ENCODE measurements at places on chromosomes 5 and 9.

- no peak for DNase-seq
These were observed 146.3 kb downstream of the SNCAIP start for GRCh38 chr5:122458278-122458872.

- no peak for DNase-seq
These were observed 4.0 kb downstream of the SQSTM1 start for GRCh38 chr5:179824745-179825112.

DNA sequence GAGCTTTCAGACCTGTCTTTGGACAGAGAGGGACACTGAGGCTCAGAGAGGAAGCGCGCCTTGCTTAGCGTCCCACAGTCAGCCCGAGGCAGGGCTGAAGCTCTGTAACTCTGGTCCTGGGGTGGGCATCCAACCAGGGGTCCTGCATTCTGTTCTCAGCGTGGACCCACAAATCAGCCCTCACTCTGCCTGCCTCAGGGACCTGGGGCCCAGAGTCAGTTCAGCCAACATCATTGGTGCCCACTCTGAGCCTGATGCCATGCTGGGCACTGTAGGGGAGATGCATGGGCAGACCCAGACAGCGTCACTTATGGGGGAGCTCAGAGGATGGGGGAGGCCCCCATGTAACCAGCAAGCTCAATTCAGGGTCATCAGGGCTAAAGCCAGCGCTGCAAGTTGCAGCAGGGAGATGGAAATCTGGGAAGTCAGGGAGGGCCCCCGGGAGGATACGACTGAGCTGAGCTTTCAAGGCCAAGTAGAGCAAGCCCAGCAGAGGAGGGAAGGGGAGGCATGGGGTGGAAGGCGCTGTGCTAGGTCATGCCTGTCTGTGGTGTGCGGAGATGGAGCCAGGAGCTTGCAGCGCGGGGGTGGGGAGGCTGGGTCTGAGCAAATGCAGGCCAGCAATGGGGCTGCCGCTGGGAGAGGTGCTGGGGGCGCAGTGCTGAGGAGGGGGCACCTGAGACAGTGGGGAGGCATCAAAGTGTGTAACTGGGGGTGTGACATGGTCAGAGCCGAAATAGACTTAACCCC lies 21.1 kb downstream of the CORO2A start:
- DNase-seq = no peak

- DNase-seq = no peak
These were observed 27.5 kb downstream of the ERP44 start for GRCh38 chr9:100071271-100071670.

GRCh38 chr5:167861129-167861927 lies 430.1 kb upstream of the WWC1 start:
- no peak for DNase-seq

GRCh38 chr5:8869932-8870331 lies 675.9 kb downstream of the SEMA5A start:
- no peak for DNase-seq

- DNase-seq = no peak
These were observed 367.2 kb downstream of the OSTF1 start for GRCh38 chr9:75455444-75455921.

DNA sequence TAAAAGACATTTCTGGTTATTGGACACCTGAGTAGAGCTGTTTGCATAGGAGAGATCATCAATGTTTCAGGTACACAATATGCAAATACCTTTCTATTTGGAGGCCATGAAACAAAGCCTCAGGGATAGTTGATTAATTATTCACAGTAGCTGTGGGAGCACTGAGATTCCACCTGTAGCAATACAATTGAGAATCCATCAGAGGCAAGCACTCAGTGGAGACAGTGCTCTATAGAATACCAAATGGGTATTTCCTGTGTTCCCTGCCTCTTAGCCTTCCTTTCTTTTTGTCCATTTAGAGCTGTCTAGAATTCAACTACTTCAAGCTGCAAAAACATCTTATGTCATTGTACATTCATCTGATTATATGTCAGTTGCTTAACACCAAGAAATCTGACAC lies 1754.0 kb upstream of the ACO1 start:
- DNase-seq = no peak

- DNase-seq = no peak
These were observed 31.9 kb downstream of the ARSB start for GRCh38 chr5:78953092-78953800.

DNA sequence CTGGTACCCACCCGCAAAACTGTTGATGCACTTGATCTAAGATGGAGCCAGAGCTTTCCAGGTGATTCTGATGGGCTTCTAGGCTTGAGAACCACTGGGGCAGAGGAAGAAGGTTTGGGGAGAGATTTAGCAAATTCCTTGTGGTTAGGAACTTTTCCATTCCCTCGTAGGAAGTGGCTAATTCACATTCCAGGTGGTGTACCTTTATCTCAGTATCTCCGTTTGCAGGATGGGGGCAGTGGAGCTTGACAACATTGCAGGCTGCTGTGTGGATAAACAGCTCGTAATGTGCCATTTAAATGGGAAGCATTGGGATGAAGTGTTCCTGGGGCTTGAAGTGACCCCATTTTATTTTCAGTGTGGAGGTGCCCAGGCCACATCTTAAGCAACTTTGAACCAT lies 172.9 kb upstream of the IL12B start:
- DNase-seq = no peak

DNA sequence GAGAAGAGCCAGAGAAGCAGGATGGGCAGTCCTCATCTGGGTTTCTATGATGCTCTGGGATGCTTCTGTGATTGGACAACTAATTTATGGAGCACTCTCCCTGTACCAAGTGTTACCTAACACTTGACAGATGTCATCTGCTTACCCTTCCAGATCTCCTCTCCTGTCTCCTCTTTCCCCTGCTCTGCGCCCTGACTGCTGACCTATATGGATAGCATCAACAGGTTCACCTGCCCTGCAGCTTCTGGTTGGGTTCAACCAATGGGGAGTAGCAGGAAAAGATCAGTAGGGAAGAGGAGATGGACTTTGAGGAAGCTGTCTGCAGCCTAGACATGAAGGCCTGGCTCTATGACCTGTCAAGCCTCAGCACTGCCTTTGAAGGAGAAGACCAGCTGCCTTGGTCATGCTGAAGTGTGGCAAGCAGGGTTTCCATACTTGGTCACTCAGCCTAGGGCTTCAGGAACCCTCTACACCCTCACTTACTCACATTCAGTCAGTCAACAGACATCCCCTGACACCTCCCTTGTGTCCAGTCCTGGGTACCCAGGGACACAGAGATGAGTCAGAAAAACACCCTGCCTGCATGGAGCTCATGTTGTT lies 11.3 kb upstream of the P4HA2 start:
- DNase-seq = no peak

- DNase-seq = no peak
These were observed 212.4 kb downstream of the HSD17B3 start for GRCh38 chr9:96089452-96090085.

DNA sequence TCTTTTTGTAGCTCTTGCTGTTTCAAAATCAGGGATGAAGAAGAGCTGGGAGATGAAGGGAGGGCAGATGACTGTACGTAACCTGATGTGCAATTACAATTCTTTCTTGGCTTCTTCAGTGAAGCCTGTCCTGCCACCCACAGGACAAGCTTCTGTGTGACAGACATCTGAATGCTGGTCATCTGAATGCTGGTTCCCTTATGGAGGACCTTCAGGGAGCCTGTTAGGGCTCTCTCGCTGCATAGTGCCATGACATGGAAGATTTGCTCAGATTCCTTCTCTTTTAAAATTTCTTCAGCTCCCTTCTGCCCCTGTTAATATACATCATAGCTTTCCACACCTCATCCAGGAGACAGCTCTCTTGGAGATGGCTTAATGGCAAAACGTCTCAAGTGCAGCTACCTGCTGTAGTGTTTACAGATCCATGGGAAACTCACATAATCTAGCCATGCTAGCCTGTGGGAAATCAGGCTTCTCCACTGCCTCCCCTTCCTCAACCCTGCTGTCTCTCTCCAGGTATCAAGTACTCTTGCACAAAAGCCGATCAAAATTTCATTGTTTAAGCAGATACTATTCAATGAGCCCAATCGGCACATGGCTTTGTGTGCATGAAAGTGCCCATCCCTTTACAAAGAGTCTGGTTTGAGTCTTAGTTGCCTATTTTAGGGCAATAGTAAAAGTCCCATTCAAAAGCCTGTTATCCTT lies 134.6 kb downstream of the RAB3C start:
- no peak for DNase-seq

GRCh38 chr5:154868702-154869101 lies 10.3 kb downstream of the CNOT8 start:
- no peak for DNase-seq

DNA sequence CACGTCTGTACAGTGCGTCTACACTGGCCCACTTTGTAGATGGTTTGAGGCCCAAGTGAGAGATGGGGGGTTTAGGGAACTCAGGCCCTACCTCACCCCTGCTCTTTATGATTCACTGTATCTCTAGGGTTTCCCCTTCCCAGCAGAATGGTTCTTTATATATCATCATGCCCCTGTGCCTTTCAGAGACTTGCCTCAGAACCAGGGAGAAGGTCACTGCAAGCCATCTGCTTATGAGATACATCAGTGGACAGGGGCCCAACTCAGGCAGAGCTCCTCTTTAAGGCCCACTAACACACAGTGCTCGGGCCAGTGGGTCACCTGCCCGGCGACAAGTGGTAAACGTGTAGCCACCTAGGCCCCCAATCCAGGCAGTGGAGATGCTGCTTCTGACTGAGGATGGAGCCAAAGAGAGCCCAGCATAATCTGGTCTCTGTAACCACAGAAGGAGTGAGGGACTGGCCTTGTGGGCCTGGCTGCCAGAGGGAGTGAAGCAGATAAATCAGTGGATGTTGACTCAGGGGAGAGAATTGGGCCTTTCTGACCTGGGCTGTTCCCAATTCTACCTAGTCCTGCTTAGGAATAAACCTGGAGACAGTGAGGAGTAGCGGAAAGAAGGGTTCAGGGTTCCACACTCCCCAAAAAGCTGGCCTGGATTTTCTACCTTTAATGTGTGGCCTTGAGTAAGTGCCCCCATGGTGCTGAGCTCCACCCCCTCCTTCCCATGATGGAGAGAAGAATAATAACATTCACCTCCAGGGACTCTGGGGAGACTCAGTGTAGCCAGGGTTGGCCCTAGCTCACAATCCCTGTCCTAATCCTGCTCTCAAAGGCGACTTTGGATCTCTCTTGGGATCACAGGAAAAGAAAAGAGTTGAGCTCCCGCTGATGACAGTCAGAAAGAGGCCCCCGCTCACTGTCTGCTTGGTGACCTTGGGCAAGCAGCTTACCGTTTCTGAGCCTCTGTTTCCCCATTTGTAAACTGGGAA lies 2.8 kb upstream of the DUSP1 start:
- DNase-seq = no peak

- DNase-seq = no peak
These were observed 41.6 kb upstream of the PPP2CA start for GRCh38 chr5:134267366-134268018.

GRCh38 chr5:19987612-19988361 lies at the start of gene CDH18:
TSS of gene CDH18 (minus strand) at chr5:19988200. CDS start at chr5:19838986, 149,214 bp downstream.
- peak; percentile 73 for DNase-seq

DNA sequence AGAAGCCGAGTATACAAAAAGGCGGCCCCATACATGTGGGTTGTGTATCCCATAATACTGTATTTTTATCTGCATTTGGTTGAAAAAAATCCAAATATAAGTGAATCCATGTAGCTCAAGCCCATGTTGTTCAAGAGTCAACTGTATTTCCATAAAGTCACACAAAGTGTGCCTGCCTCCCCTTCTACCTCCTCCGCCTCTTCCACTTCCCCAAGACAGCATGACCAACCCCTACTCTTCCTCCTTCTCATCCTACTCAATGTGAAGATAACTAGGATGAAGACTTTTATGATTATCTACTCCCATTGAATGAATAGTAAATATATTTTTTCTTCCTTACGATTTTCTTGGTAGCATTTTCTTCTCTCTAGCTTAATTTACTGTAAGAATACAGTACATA lies 92.7 kb downstream of the RFX3 start:
- no peak for DNase-seq

- no peak for DNase-seq
These were observed 1278.0 kb downstream of the EFNA5 start for GRCh38 chr5:106392766-106393165.

GRCh38 chr9:94768766-94769165 lies 42.3 kb downstream of the AOPEP start:
- no peak for DNase-seq

DNA sequence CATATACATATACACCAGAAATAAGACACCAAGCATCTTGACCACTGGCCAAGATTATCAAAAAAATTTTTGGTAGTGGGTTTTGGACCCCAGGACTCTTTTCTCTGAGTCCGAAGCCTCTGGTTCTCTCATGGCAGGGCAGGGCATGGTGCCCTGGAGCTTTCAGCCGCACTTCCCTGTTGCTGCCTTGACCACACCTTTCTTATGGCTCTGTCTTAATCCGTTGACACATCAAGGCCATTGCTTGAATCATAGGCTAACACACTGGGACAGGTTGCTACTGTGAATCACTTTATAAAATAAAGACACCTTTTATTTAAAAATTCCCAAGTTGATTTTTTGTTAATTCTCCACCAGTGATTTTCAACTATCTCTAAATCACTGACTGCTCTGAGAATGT lies 45.4 kb upstream of the CAST start:
- DNase-seq = no peak

DNA sequence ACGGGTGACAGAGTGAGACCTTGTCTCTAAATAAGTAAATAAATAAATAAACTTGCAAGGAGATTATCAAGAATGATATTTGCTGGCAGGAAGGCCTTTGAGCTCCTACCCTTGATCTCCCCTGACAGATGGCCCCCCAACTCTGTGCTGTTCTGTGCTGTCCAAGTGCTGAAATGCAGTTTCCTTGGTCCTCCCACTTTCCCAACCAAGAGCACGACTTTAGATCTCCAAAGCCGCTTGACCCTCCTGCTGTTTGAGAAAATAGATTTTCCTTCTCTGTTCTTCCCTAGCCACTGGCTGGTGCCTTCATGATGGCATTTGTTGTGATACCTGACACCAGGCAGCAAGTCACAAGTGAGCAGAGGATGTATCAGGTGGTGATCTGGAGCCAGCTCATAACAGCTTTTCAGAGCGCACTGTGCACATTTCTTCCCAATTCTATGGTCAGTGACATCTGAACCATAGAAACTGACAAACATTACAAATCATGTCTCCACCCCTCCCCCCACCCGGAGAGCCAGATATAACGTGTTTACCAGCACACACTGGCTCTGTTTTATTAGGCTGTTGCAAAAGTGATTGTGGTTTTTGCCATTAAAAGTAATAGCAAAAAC lies 80.0 kb upstream of the PUM3 start:
- DNase-seq = no peak

DNA sequence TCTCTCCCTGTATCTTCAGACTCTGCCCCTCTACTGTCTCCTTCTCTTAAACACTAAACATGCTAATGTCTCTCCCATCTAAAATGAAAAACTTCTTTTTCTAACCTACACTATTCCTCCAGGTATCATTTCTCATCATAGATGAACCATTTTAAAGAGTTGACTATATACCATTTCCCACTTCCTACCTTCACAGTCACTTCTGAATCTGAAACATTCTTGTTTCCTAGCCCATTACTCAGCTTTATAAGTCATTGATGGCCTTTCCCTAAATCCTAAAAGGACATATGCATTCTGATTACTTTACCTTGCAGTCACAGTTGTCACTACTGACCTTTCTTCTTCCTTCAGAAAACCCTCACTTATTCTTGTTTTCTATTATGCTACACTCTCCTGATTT lies 118.2 kb downstream of the SSBP2 start:
- no peak for DNase-seq

GRCh38 chr5:155616779-155617392 lies 603.3 kb downstream of the KIF4B start:
- DNase-seq = no peak

GRCh38 chr5:16754601-16755000 lies 137.8 kb upstream of the RETREG1 start:
- no peak for DNase-seq

- DNase-seq = no peak
These were observed 91.8 kb upstream of the FER start for GRCh38 chr5:108655750-108656450.
